ENCODE measurements at places on chromosomes 1 and 21. TPM values are rescaled to one million over a fixed set of nuclear protein-coding genes. Genes with fewer than 3 reads are reported as not detected.

- no peak for DNase-seq
Measured at GRCh38 chr1:30688920-30689794, 34.2 kb downstream of the MATN1 start.

DNA sequence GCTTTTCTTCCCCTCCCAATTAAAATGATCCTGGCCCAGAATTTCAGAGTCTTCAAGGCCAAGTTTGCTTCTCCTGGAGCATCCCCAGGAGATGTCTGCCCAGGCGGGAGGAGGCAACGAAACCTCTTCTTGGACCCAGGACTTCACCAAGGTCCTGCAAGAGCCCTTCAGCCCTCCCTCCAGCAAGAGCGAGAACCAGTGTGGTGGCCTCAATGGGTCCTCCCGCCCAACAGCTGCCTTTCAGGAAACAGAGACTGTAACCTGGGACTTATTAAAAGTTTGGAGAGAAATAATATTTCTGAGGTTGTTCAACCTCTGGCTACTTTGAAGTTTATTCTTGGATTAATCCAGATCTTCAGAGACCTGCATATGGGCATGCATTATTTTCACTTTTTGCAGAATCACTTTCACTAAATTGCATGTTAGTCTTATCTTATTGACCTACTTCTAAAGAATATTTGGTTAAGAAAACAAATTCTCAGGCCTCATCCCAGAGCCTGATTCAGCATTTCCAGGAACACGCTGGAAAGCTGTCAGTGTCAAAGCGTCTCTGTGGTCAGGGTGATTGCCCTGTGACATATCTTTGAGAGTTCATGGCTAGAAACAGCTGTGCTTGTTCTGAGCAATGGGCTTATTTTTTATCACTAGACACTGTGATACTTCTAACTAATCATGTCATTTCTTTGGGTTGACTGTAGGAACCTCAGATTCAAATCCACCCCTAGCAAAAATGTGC, 66.0 kb upstream of the CLDN14 start:
- no peak for DNase-seq

DNA sequence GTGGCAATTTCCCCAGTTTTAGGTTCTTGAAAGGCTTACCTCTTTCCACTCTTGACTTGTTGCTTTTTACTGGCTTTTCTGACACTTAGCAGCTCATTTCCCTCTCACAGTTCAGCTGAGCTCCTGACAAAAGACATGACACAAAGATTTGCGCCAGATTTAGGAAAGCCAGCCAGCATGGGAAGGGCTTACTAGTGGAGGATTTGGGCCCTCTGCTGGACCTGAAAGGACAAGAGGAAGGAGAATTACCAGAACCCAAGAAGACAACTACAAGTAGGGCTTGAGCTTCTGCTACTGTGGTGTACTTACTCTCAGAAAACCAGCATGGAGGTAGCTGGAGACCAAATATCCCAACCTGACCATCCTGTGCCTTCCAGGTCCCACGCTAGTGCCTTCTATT, 784.5 kb downstream of the BRINP3 start:
- no peak for DNase-seq

- no peak for DNase-seq
Measured at GRCh38 chr21:45082736-45083135, 8.4 kb downstream of the ADARB1 start.

GRCh38 chr1:22601610-22602009, 34.8 kb upstream of the C1QA start:
- no peak for DNase-seq

DNA sequence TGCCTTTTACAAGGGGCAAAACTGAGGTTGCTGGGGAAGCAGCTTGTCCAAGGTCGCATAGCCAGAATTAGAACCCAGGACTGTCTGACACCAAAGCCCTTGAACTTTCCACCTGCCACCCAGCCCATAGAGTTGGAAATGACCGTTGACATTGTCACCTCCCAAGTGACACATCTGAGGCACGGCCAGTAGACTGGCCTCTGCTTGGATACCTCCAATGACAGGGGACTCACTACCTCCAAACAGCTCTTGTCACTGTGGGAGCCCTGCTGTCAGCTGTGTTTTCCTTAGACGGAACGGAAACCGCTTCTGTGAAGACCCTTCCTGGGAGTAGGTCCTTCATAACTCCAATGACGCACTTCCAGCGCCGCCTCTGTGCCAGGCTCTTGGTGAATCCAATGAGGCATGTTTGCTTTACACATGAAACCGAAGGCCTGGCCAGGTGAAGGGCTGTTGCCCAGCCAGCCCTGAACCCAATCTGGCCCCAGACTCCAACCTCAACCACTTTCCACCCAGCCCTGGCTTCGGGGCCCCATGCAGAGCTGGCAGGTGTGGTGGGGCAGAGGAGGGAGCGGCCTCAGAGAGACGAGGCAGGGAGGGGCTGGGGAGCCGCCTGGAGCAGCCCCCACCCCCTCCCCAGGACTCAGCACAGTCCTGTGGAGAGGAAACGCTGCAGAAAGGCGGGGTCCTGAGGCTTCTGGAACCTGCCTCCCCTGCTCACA, 109.2 kb upstream of the IFFO2 start:
- no peak for DNase-seq

- no peak for DNase-seq
Measured at GRCh38 chr1:186404454-186405051, 28.9 kb downstream of the ODR4 start.

GRCh38 chr21:35298757-35299156, 249.7 kb upstream of the RUNX1 start:
- DNase-seq = no peak

- DNase-seq = no peak
Measured at GRCh38 chr1:151846062-151846568, 6.5 kb upstream of the C2CD4D start.

- DNase-seq = no peak
Measured at GRCh38 chr1:61993331-61993961, 201.2 kb upstream of the L1TD1 start.

GRCh38 chr1:121518726-121519041, 333.9 kb downstream of the SRGAP2C start:
- no peak for DNase-seq

- no peak for DNase-seq
Measured at GRCh38 chr1:205594846-205595245, 37.0 kb downstream of the ELK4 start.

GRCh38 chr1:153507926-153508583, 27.7 kb downstream of the S100A6 start:
- DNase-seq = no peak

- DNase-seq = no peak
Measured at GRCh38 chr1:175824079-175824478, 80.7 kb upstream of the TNR start.

GRCh38 chr21:15703932-15704331, 25.9 kb upstream of the USP25 start:
- no peak for DNase-seq

DNA sequence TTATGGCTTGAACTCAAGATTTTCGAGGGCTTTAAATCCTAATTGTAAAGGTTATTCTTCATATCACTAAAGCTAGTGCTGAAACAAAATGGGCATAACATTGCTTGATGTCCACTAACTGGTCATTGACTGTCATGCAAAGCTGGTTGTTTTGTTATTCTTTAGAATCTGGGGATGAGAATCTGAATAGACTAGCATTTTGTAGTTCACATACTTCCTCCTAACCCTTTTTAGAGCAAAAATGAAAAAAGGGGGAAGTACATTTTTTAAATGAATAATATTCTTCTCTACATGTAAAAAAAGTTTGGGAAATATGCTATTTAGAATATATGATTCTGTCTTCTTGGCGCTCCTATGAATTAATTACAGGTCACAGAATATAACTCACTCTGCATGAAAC, 72.2 kb upstream of the HMCN1 start:
- DNase-seq = no peak

- DNase-seq = no peak
Measured at GRCh38 chr1:39902460-39902807, 717 bp upstream of the MYCL start.

- no peak for DNase-seq
Measured at GRCh38 chr21:41188486-41189149, 20.7 kb downstream of the BACE2 start.

GRCh38 chr21:44334329-44335030, 4.7 kb downstream of the CFAP410 start:
- DNase-seq = peak; percentile 60

GRCh38 chr1:39788758-39789570, at the start of gene BMP8B:
TSS of gene BMP8B (minus strand) at chr1:39788865. CDS start at chr1:39788485, 380 bp downstream.
- DNase-seq = peak; percentile 81

- no peak for DNase-seq
Measured at GRCh38 chr1:111850109-111850508, 94.4 kb downstream of the DDX20 start.

GRCh38 chr1:4755864-4756504, 101.6 kb downstream of the AJAP1 start:
- no peak for DNase-seq

Gene GNAT2
- total RNA-seq = not detected

Gene SELENBP1
- total RNA-seq = 317 TPM

Gene PLA2G2A
- total RNA-seq = 0.76 TPM

Gene HSD17B7
- total RNA-seq = 37.8 TPM

Gene TMCC2
- total RNA-seq = 3.2 TPM

Gene TMEM51
- 19.8 TPM for total RNA-seq

Gene HES3
- not detected for total RNA-seq

Gene TNNI3K
- 2.8 TPM for total RNA-seq

Gene VAV3
- 13.0 TPM for total RNA-seq

Gene RGS13
- 3.2 TPM for total RNA-seq
